ENCODE measurements at places on chromosomes 2 and 18.

DNA sequence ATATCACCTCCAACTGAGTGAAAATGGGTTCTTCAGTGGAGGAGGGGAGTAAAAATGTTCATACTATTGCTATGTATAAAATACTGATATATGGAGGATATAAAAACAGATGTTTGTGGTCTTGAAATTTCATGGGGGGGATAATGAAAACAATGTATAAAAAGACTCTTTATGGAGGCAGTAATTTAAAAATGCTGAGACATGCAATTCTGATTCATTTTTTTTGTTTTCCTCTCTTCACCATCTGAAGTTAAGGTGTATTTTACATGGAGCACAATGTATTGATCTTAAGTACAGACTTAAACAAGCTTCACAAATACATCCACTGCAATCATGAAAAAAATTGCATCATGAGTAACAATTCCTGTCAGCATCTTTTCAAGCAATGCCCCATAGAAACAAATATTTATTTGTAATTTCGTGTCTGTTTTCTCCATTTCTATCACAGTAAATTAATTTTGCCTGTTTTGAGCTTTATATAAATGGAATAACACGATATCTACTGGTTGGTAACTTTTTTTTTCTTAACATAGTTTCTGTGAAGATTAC lies 393.2 kb upstream of the ZNF804A start:
- no peak for DNase-seq

GRCh38 chr2:60091266-60091665 lies 462.2 kb downstream of the BCL11A start:
- no peak for DNase-seq

DNA sequence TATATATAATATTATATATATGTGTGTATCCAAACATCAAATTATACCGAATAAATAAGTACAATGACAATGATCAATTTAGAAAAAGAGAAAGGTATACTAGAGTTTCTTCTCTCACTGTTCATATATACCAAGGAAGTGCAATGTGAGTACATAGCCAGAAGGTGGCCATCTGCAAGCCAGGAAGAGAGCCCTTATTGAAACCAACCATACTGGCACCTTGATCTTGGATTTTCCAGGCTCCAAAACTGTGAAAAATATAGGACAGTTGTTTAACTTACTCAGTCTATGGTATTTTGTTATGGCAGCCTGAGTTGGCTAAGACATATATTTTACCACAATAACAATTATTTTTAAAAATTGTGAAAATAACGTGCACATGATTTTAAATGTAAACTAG lies 1490.2 kb upstream of the SLC39A10 start:
- DNase-seq: peak; percentile 35

DNA sequence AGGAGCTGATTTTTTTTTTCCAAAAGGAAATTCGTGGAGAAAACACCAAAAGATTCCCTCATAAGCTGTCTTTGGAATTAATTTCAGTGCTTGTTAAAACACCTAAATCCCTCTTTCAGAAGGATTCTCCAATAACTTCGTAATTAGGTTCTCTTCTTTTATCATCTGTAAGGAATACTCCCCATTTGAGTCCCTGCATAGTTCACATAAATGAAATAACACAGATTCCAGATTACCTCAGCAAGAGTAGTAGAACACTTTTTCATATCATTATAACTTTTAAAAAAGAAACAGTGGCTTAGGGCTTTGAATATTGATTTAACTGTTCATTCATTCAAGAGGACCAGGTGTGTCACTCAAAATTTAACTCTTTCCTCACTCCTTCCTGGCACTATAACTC lies 55.5 kb downstream of the ARHGAP28 start:
- no peak for DNase-seq

GRCh38 chr18:34857320-34857719 lies 147.2 kb downstream of the DTNA start:
- no peak for DNase-seq

- no peak for DNase-seq
These were observed 203.8 kb downstream of the TNS1 start for GRCh38 chr2:217798743-217799562.

- DNase-seq: no peak
These were observed 79.3 kb upstream of the RNU4ATAC start for GRCh38 chr2:121451398-121451797.

- no peak for DNase-seq
These were observed 178.4 kb downstream of the KCNE4 start for GRCh38 chr2:223230352-223230751.

DNA sequence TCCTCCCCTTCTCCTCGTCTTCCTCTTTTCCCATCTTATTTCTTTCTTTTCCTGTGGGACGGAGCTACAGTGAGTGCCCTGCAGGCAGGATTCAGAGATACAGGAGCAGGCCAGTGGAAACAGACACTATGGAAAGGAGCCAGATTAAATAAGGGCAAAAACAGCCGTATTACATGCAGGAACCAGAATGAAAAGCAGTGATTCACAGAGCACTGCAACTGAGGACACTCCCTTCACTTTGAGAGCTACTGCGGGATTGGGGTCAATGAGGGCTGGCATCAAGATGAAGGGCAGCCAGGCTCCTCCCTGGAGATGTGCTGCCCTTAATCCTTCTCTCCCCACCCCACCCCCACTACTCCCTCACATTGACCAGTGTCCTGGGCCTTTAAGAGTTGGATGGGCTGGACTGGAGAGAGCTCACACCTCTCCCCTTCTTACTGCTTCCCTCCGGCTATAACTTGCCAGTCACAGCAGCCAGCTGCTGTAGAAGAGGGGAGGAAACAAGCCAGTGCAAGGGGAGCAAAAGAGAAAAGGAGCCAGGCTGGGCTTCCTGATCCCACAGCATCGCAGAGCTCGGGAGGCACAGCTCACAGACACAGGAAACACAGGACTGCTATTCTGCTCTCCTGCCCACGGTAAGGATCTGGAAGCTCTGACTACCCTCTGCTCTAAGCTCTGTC lies at the start of gene PLCD4:
PLCD4 (plus strand) TSS at position 464 of the 680 bp plus-strand sequence. CDS start 7,841 bp downstream, outside the sequence.
- no peak for DNase-seq

GRCh38 chr2:140128909-140129308 lies 1348.7 kb upstream of the NXPH2 start:
- no peak for DNase-seq

DNA sequence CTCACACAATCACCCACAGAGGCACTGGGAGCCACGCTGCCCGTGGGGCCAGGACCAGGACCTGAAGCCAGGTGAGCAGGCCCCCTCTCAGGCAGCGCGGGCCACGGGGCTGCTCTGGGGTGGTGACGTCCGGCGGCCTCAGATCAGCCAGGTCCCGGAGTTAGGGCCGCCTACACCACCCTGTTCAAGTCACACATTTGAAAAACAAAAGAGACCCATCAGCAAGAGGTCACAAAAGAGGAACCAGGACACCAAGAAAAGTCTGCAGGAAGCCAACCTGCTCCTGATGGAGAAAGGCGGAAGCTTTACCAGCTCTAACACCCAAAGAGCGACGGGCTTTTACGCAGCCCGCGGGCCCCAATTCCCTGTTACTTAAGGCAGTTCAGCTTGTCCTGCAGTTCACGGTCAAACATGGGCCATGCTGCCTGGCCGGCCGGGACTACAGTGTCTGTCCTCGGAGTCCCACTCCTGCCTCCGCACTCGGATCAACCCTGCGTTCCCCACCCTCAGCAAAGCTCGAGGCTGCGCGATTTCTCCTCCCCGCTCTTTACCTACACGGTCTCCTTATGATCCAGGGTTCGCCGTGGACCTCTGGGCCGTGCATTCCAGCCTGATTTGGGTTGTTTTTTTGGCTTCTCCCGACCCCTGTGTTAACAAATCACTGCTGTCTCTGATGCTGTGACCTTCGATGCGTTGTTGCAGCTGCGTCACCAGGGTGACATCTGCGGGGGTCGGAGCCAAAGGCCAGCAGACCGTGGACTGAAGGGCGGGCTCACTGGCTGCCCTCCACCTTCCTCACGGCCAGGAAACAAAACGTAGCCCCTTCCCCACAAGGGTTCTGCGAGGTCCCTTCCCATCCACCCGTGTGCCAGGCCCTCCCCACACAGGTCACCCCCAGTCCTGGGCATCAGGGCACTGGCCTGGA lies 31.0 kb downstream of the SNORC start:
- DNase-seq: no peak

DNA sequence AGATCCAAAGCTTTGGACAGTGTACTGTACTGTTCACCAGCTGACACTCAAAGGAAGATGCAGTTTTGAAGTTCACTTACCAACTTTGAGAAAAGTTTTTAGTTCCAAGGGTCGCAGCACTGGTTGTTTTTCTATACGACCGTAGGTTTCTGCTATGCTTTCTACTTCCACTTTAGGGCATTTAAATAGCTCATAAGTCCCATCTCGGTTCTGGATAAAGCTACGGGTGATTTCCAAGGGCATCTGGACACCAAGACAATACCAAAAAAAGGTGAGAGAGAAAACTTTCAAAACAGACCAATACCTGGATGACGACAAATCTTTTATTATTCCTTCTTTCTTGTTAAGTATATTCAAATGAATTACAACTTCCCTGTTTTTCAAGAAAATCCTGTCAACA lies 30.3 kb downstream of the C2orf42 start:
- no peak for DNase-seq

GRCh38 chr2:13193900-13194299 lies 477.2 kb downstream of the TRIB2 start:
- DNase-seq: peak; percentile 71

DNA sequence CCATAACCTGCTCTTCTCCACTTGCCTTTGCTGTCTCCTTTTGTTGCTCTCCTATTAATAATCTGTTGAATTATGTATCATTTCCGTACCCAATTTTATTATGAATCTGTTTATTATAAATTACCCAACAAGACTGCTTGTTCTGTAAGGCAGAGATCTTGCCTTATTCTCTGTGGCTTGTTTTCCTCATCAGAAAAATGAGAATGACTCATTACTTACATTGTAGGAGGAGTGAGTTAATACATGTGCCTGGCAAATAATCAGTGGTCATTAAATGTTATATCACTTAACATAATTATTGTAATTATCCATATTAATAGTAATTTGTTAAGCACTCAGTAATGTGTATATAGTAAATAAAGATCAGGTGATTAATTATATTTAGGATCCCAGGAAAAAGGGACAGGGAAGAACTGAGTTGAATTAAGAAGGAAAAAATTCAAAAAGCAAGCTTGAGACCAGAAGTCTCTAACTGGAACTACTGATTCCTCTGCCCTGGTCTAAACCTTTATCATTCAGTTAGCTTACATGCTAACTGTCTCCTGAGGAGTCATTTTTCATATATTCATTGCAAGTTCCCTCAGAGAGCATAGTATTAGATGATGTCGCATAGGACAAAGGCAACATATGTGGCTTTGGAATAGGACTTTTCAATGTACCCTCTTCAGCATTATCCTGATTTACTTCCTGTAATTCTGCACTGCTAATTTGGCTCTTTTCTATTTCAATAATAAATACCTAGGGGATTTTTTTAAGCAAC lies 335.7 kb downstream of the GALNT13 start:
- DNase-seq: peak; percentile 93

- DNase-seq: no peak
These were observed 32.1 kb upstream of the DYNAP start for GRCh38 chr18:54558609-54559585.

DNA sequence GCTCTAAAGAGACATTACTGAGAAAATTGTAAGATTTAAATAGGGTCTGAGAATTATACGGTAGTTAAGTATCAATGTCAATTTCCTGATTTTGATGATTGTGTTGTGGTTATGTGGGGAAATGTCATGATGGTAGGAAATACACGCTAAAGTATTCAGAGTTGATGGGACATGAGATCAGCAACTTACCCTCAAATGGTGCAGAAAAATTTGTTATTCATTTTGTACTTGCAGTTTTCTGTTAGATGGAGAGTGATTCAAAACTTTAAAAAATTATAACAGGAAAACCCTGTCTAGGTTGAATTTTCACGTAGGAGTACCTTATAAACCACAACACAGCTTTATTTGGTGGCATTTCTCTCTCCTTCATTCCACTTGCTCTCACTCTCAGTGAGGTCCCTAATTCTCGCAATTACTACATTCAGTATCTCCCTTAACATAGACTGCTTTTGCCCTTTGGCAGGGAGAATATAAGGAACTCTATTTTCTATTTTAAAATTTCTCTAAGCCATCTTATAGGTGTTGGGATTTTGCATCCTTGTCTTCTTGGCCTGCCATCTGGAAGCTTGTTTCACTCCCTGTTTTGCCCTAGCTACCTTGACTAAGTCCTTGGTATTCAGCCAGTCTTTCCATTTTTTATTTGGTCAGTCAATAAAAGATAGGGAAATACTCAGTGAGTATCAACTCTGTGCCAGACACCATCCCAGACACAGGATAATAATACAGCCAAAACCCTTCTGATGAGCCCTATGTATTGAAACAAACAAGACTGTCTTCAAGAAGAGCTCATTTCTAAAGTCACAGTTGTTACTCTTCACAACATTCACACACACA lies 550.6 kb upstream of the ACVR2A start:
- DNase-seq: no peak

GRCh38 chr2:232809349-232810124 lies 33.2 kb upstream of the KCNJ13 start:
- no peak for DNase-seq

GRCh38 chr2:20961858-20962257 lies 82.0 kb downstream of the APOB start:
- no peak for DNase-seq

GRCh38 chr2:352696-353095 lies 64.8 kb upstream of the ALKAL2 start:
- DNase-seq: no peak

DNA sequence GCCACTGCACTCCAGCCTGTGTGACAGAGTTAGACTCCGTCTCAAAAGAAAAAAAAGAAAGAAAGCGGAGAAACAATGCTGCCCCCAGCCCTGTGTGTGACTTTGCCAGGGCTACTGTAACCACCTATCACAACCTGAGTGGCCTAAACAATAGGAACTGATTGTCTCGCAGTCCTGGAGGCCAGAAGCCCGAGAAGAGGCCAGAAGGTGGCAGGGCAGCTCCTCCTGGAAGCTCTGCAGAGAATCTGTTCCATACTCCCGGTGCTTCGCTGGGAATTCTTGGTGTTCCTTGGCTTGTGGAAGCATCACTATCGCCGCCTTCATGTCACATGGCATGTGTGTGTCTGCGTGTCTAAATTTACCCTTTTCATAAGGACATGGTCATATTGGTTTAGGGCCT lies 14.4 kb upstream of the RAB17 start:
- DNase-seq: no peak

DNA sequence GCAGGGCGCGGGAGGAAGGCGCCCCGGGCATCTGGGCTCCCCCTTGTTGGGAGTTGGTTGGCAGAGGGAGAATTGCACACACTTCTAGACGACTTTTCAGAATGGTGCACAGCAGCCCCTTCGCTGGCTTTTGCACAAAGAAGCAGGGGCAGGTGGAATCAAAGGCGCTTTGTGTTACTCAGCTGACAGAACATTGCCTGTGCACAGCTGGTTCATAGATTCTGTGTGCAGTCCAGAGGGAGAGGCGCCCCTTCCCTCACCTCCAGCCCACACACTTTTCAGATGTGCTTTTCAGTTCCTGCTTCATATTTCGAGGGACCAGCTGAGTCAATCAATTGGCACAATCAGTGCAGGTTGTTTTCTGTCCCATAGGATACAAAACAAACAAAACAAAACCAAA lies 348.4 kb upstream of the RAB12 start:
- no peak for DNase-seq

- DNase-seq: no peak
These were observed 106.7 kb downstream of the ACKR3 start for GRCh38 chr2:236676136-236676873.

GRCh38 chr2:144678736-144679135 lies 158.8 kb upstream of the ZEB2 start:
- no peak for DNase-seq

Measured in NCI-H748 treated with DMSO at 0.1 percent for 48 hours (cell line).